GDM1 (cell line): ENCODE measurements at places on chromosomes 1 and 21.

- no peak for DNase-seq
Observed at GRCh38 chr1:228160201-228160761, 5.3 kb upstream of the IBA57 start.

DNA sequence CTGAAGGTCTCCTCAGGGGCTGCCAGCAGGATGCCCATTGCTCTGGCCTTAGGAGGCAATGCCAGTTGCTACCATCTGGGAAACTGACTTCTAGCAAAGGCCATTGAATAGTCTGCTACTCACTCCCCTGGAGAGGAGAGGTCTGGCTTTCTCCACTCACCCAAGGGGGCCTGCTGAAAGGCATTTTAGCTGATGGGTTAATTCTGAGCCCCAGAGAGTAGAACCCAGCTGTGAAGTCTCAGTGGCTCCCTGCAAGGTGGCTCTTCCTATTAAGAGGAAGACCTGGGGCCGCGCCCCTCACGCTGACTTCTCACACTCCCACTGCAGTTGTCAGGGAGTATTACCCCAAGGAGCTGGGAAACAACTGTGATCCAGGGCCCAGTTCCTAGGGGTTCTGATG, 213.3 kb upstream of the GALNT2 start:
- DNase-seq, result no peak

GRCh38 chr1:226480461-226480860, 68.1 kb upstream of the STUM start:
- no peak for DNase-seq

GRCh38 chr1:228166170-228166936, 749 bp downstream of the IBA57 start:
- DNase-seq, result no peak

GRCh38 chr1:169207797-169208520, 101.5 kb downstream of the ATP1B1 start:
- DNase-seq, result no peak

DNA sequence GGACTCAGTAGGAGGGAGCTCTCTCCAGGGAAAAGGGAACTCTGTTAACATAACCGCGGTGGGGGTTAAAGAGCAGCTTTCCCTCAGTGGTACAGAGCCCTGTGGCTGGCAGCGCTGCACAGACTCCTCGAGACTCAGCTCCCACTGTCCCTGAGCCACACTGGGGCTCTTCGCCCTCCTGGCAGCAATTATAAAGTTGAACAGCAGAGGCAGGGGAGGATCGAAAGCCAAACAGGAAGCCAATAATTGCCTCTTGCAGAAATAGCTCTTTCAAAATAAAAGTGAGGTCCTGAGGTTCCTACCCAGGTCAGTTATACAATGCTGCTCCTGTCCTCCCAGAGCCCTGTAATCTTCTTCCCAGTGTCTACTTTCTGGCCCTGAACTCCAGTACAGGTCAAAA, 77.0 kb downstream of the FAM78B start:
- no peak for DNase-seq

DNA sequence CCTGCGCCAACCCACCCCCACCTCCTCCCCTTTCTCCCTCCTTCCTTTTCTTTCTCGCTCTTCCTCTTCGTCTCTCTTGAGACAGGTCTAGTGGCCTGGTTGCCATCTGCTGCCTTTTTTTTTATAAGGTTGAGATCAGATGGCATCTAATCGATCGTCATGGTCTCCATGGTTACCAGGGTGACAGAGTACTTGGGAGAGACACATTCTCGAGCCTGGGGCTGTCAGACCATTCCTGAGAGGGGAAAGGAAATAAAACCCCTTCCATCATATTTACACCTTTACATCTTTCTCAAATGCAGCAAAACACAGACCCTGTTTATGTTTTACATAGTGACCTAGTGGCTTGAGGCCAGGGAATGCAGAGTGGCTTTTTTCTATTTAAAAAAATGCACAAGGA, 53.5 kb upstream of the SLC22A15 start:
- no peak for DNase-seq

DNA sequence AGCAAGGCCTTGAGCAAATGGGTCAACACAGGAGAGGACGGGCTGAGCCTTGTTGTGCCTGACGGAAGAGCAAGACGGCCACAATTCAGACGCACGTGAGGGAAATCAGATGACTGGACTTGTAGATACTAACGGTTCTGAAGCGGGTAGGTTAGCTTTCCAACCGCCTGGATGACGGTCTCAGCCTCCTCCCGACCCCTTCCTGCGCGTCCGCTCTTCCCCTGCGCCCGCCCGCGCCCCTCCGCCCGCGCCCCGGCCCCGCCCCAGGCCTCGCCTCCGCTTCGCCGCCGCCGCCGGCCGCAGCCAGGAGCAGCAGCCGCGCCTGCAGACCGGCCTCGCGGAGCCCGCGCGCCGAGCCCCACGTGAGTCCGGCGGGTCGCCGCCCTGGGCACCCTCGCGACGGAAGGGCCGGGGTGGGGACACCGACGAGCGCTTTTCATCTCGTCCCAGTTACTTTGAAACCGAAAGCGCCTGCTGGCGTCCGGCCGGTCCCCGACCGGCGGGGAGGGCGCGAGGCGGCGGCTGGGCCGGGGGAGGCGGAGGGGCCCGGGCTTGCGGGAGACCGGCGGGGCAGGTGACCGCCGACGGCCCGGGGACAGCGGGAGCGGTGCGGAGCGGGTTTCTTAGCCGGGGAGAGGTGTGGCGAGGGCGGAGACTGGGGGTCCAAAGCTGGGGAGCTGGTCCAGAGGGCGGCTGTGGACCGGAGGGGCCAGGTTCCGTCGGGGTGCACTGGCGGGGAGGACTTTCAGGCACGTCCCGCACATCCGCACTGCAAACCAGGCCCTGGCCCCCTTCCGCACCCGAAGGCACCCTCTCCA, at the start of gene TRAF5:
Gene TRAF5, plus strand, starts transcription at position 306 of the 818 bp plus-strand sequence. CDS start 26,407 bp downstream, outside the sequence.
- DNase-seq, result peak; percentile 44

DNA sequence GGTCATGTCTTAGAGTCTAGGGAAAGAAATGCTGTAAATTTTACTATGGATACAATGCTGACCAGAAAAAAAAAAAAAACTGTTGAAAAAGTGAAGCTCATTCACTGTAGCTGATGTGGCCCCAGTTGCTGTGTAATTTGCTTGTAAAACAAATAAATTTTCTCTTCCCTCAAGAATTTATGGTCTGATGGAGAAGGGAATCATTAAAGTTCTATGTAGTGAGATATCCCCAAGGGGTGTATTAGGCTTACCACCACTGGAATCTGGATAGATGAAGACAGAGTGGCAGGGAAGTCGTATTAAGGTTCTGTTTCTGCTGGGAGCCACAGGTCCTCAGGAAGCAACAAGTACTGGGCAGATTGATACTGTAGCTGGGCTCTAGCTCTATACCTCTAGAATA, 860.0 kb downstream of the LTN1 start:
- no peak for DNase-seq

- no peak for DNase-seq
Observed at GRCh38 chr1:234262007-234262753, 111.1 kb upstream of the COA6 start.

- DNase-seq, result no peak
Observed at GRCh38 chr21:39178421-39178820, 4.8 kb downstream of the PSMG1 start.

DNA sequence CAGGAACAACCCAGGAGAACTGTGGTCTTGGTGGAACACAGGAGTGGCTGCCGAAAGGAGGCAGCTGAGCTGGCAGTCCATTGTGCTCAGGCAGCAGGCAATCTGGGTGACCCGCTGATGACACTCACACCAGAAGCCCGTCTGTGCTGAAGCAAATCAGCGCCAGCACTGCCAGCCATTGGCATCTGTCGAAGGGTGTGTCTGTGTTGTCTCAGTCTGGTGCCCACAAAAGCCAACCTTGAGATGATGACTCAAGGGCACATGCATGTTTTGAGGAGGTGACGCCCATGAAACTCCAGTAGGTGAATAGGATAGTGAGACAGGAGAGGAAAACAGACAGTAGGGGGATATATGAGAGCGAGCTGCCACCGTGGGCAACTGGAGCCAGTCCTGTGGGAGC, 167.3 kb downstream of the KAZN start:
- no peak for DNase-seq

DNA sequence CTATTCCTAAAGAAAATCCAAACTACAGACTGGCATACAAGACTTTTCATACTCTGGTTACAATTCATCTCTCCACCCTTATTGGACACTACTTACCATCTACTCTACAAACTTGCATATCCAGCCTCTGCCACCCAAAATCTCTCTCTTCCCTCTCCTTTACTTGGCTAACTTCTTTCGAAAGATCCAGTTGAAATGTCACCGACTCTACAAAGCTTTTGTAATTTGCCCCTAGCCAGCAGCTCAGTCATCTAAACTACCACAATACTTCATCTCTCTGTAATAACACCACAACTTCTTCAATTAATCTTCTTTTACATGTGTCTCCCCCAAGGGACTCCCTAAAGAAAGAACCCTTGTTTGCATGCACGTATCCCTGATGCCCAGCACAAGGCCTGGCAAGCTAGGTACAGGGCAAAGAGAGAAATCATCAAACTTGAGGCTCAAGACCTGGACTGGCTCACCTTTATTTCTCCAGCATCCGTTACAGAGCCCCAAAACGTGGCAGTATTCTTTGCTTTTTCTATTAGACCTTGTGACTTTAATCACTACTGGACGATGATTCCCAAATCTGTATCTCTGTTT, 2.7 kb downstream of the ZBTB21 start:
- DNase-seq, result no peak

DNA sequence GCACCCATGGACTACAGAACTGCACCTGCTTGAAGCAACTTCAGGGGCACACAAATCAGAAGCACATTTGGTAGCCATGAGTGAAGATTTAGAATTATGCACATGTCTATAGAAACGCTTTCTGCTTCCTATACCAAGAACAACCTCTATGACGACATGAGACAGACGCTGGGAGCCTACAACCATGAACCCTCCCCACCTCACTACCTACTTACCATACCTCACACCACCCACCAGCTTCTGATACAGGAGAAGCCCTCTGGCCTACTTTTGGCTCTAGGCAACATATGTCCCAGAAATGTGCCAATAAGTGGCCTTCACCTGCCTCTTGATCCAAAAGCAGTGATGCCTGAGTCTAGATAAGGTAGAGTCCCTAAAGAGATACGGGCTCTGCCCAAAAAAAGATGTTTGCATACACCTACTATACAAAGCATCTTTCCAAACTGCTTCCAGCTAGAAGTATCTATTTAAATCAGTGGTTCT, 58.5 kb downstream of the SLC45A1 start:
- DNase-seq, result no peak

- no peak for DNase-seq
Observed at GRCh38 chr1:180603223-180603849, 28.5 kb upstream of the XPR1 start.

GRCh38 chr1:57467830-57468229, 44.0 kb upstream of the DAB1 start:
- DNase-seq, result no peak

DNA sequence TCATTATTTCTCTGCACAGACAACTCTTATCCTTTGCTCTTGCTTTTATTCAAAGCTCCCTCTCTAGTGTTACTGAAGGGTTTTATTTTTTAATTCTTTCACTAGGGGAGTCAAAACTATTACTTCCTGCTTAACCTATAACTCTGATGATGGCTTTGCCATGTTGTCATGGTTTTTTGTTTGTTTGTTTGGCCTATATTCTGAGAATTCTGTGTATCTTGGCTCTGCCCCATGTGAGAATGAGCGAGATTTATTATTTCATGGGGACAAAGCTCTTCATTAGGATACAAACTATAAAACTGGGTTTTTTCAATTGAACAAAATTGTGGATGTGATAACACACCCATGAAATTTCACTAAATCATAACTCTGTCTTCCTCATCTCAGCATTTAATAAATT, 190.5 kb upstream of the C1orf105 start:
- DNase-seq, result no peak

DNA sequence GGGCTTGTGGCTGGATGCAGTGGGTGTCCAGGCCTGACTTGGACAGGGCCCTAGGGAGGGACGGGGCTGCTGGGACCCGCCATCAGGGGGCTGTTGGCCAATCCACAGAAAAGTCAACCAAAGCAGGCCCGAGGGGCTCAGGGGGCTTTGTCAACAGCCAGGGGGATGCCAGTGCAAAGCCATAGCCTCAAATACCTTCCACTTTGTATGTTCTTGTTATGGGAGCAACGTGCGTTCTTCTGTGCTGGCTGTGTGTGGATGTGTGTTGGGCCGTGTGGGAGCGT, 35.4 kb upstream of the ARF1 start:
- no peak for DNase-seq

- no peak for DNase-seq
Observed at GRCh38 chr1:154222918-154223317, 2.2 kb downstream of the UBAP2L start.

DNA sequence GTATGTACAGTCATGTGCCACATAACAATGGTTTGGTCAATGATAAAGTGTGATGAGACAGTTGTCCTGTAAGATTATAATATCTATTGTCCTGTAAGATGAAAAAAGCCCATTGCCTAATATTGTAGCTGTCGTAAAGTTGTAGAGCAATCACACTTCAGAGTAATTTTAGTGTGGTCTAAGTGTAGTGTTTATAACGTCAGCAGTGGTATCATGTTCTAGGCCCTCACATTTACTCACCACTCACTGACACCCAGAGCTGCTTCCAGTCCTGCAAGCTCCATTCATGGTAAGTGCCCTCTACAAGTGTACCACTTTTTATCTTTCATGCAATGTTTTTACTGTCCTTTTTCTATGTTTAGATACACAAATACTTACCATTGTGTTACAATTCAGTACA, 259.9 kb upstream of the RAB4A start:
- DNase-seq, result no peak

GRCh38 chr1:59422921-59423575, 126.2 kb downstream of the FGGY start:
- no peak for DNase-seq

DNA sequence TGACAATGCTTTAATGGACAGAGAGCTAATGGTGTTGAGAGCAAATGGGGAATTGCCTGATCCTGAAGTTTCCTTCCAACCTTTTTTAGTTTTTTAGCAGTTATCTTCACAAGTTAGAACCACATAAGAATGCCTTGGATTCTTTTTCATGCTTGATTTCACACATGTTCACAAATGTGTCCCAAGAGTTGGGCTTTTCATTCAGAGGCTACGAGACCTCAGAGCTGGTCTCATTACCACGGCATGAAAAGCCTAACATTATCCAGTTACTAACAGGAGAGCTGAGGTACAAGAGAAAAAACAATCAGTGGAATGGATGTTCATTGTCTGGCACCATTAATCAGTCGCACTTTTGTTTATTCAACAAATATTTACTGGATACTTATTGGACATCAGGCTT, 340.6 kb downstream of the ZNF326 start:
- no peak for DNase-seq

- no peak for DNase-seq
Observed at GRCh38 chr1:83967336-83967735, 31.6 kb downstream of the TTLL7 start.

- DNase-seq, result no peak
Observed at GRCh38 chr1:33344896-33345560, 24.1 kb upstream of the A3GALT2 start.

GRCh38 chr1:107870696-107871095, 94.3 kb downstream of the VAV3 start:
- DNase-seq, result no peak

GRCh38 chr1:113488576-113489177, 98.4 kb downstream of the MAGI3 start:
- no peak for DNase-seq

GRCh38 chr1:54528613-54529012, 19.4 kb upstream of the ACOT11 start:
- no peak for DNase-seq

GRCh38 chr1:215637041-215637573, 70.0 kb downstream of the KCTD3 start:
- DNase-seq, result no peak

- no peak for DNase-seq
Observed at GRCh38 chr1:177082855-177083693, 81.4 kb downstream of the ASTN1 start.
